ENCODE measurements at places on chromosomes 6 and 20.
A peak's percentile ranks its signal among the peaks of the same experiment; 100 is the strongest.

GRCh38 chr6:118558464-118559217 lies 10.5 kb downstream of the PLN start:
- no peak for DNase-seq

GRCh38 chr6:53043581-53043980 lies 21.6 kb upstream of the FBXO9 start:
- peak; percentile 69 for DNase-seq

GRCh38 chr20:57877131-57877824 lies 167.5 kb upstream of the PMEPA1 start:
- DNase-seq, result no peak

DNA sequence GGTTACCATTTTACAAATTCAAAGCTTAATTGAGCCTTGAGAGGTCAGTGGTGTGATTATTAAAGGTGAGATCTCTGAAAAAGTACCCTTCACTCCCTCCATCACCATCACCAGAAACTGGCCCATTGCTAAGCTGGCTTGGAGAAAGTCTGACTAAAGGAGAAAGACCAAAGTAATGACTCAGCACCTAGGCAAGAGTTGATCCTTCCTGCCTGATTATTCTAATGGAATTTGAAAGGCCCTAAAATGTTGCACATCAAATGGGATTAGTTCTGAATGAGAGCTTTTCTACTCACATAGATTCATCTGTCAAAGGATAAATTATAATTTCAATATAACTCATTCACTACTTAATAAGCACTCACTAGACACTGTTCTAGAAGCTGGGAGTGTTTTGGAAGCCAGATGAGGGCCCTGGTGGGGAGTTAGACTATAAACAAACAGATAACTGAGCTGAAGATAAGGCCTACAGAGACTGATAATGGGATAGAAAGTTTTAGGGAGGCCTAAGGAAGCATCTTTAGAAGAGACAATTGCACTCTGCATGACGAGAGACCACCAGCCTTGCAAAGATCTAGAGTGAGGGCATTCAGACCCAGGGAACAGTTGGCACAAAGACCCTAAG lies 366.7 kb downstream of the SYNE1 start:
- peak; percentile 56 for DNase-seq

- peak; percentile 91 for DNase-seq
These were observed 160.2 kb downstream of the SYNDIG1 start for GRCh38 chr20:24629668-24630067.

DNA sequence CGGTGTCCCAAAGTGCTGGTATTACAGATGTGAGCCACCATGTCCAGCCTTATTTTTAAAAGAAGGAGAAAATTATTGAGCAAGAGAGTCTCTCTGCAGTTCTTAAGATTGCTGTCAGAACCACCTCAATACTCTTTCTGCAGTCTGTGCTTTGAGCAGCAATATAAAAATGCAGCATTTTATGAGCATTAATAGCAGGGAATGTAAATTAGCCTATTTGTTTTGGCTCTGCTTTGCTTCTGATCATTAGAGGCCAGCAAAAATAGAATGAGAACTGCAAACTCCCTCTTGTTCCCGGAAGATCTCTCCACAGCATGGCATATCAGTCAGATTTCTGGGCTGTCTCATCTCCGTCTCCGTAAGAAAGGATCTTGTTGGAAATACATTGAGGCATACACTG lies 35.8 kb downstream of the C6orf15 start:
- no peak for DNase-seq

GRCh38 chr20:7094438-7094997 lies 327.0 kb downstream of the BMP2 start:
- peak; percentile 33 for DNase-seq

GRCh38 chr6:53801022-53801421 lies 6.2 kb downstream of the LRRC1 start:
- DNase-seq, result no peak

DNA sequence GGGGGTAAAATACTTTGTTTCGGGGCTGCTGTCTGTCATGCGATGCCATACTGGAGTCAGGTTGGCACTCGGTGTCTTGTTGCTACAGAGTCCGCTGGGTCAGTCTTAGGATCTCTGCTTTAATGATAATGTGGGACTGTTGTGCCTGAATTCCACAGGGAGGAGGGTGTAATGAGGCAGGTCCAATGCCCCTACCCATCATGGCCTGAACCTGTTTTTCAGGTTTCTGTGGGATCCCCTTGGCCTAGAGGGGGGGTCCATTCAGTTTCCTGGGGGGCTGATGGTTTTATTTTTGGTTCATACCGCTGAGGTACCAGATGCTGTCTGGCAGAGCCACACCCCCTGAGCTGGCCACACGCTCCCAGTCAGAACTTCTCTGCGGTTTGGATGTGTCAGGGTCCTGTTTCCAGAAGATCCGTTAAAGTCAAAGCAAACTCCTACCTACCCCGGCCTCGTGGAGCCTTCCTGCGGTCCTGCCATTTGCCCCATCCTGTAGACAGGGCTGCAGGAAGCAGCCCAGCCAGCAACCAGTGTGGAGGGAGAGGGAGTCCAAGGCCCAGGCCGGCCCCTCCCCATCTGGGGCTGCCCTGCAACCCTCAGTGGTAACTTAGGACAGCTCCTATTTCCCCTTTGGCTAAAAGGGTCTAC lies 69.7 kb downstream of the TCP11 start:
- DNase-seq, result peak; percentile 26

DNA sequence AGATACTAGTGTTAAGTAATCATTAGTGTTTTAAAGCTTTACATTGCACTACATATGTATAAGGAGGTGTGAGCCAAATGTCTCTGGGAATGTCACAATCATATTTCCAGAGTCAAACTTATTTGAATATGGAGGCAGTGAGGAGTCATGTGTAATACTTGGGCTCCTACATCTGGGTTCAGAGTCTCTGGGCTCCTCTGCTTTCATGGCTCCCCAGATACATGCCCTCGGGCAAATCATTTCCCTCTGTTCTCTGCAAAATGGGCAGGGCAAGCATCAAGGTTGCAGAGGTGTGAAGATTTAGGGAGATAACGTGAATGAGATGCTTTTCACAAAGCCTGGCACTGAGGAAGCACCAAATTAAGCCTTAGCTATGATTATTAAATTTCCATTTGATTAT lies 138.3 kb upstream of the SGK1 start:
- peak; percentile 21 for DNase-seq

DNA sequence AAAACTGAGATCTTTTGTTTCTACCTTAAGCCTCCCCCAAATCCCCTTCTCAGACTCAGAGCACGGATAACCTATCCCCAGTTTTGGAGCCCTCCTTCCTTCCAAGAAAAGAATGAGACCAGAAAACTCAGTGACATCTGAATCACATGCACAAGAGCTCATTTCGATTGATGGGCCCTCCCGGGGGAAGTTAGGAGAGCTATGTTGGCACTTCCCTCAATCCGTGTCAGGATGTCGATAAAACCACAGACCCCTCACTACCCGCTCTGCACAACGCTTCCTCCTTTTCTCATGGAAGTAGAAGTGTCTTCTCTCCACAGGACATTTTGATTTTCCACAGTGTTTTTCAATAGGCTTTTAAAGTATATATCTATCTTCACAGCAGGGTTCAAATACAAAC lies 332.4 kb downstream of the HACE1 start:
- DNase-seq, result no peak

DNA sequence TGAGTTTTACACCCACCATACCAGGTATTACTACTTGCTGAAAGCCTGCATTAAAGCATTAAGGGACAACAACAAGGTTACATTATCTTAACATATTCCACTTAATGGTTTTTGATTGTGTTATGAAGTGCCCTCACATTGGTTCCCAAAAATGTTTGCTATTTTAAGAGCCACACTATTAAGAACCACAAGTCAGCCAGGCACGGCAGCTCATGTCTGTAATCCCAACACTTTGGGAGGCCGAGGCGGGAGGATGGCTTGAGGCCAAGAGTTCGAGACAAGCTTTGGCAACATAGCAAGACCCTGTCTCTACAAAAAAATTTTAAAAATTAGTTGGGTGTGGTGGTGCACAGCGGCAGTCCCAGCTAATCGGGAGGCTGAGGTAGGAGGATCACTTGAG lies 28.2 kb downstream of the ATXN1 start:
- DNase-seq, result no peak

DNA sequence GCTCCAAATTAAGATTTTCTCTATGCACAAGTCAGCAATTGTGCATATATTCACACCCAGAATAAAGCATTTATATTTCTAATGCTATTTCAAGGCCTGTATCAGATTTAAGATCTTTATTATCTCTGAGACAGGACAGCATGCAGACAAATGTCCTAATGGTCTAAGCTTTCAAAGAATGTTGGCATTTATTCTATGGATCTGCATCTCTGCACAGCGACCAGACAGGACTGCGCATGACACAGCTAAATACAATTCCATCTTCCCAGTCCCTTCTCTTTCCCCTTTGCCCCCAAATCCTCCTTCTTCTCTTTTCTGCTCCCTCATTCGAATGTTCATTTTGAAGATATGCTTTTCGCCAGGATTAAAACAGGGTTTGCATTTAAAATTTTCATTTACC lies 478.5 kb downstream of the PKHD1 start:
- no peak for DNase-seq

GRCh38 chr6:21348504-21349195 lies 244.9 kb upstream of the SOX4 start:
- DNase-seq, result peak; percentile 51

DNA sequence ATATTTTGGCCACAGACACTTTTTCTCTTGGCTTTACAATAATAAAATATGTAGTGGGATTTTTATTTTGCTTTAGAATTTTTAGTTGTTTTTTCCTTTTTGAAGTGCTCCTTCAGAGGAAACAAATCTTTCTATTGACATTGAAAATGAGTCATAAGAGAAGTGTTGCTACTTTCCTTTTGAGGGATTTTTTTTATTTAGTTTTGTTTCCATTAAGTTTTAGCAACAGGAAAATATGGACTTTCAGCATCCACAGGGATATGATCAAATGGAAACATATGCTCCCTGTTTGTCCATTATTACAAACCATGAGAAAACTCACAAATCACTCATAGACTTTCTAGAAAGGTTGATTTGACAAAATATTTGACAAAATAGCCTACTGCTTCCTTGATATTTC lies 65.3 kb upstream of the BMP2 start:
- no peak for DNase-seq

DNA sequence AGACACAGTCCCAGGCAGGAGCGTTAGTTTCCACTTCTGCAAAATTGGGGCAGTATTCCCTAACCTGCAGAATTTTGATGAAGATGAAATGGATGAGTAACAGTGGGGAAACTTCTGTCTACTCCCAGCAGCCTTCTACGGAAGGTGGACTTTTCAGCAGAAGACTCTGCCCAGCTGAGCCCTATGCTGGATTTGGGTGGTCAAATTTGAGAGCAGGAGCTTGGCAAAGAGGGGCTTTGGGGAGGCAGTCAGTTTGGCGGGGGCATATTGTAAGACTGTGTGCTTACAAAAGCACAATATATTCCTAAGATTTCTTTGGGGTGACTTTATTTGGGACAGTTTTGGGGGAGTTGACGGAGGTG lies 5.4 kb upstream of the SDCBP2 start:
- no peak for DNase-seq

DNA sequence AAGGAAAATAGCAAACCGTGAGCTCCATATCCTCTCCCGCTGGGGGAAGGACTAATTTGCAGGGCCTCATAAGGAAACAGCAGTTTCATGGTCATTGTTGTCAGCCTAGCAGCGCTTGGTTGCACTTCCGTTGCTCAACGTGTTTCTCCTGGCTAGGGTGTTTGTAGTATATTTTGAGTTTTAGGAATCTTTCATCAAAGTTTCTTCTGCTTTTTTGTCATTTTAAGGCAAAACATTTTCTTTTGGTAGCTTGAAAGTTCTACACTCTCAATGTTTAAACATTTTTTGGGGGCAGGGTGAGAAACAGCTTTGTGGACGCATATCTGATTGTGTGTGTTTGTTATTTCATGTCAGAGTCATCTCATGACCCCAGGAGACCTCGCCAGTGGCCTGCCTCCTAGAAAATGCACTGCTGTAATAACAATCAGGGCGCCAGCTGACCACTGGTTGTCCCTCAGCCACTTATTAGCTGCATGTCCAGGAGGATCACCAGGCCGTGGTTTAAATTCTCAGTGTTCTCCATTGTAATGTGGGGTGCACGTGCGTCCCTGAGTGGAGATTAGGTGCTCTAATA lies 20.6 kb downstream of the JARID2 start:
- no peak for DNase-seq

- no peak for DNase-seq
These were observed 148.9 kb downstream of the NFATC2 start for GRCh38 chr20:51393571-51393970.

GRCh38 chr6:108210556-108210955 lies 44.7 kb downstream of the NR2E1 start:
- DNase-seq, result no peak

GRCh38 chr20:45174434-45175364 lies at the start of gene PI3:
PI3 (plus strand) TSS chr20:45174902; CDS start chr20:45174923, 21 bp downstream.
- DNase-seq, result peak; percentile 46

- DNase-seq, result peak; percentile 79
These were observed 7.7 kb upstream of the C20orf203 start for GRCh38 chr20:32681175-32682084.

DNA sequence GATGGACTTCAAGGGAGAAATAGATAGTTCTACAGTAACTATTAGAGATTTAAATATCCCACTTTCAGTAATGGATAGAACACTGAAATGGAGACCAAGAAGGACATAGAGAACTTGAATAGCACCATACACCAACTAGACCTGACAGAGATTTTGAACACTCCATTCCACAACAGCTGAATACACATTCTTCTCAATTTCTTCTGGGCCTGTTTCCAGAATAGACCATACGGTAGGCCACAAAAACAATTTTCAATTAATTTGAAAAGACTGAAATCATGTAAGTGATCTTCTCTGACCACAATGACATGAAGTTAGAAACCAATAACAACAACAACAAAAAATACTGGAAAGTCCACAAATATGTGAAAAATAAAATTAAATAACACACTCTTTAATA lies 979.1 kb upstream of the FLRT3 start:
- DNase-seq, result peak; percentile 2

DNA sequence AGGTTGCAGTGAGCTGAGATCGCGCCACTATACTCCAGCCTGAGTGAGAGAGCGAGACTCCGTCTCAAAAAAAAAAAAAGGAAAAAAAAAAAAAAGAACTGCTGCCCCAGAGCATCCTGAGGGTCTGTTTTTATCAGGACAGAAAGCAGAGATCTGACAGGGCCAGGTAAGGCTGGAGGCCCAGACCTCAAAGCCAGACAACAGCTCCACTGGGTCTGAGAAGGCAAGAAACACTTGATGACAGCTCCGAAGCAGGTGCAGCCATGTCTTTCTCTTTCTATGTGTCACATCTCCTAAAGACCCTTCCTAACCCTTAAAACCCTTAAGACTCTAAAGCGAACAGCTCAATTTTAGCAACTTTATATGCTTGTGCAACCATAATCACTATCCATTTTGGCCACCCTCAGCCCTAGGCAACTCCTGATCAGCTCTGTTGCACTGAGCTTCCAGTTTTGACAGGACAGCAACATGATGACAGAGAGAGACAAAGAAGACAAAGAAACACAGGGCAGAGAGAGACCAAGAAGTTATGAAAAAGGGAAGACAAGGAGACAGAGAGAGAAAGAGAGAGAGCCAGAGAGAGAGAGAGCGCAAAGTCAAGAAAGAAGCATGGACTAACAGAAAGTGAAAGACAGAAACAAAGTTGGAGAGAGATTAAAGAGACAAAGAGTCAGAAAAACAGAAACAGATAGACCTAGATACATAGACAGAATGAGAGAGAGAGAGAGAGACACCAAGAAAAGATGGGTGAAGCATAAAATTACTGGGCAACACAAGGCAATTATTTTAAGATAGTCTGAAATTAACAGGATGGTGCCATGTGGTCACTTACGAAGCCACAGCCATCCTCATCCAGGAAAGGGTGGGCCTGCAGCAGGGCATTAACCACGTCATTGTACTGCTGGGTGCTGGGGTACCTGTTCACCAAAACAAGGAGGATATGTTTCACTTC lies 39.2 kb downstream of the SAMD3 start:
- DNase-seq, result no peak

All from RPMI7951 (cell line).